ENCODE measurements at places on chromosomes 5 and 9.

- no peak for DNase-seq
Observed at GRCh38 chr9:134882204-134882785, 1.7 kb downstream of the FCN2 start.

- DNase-seq = no peak
Observed at GRCh38 chr5:1268666-1269065, 26.2 kb downstream of the TERT start.

DNA sequence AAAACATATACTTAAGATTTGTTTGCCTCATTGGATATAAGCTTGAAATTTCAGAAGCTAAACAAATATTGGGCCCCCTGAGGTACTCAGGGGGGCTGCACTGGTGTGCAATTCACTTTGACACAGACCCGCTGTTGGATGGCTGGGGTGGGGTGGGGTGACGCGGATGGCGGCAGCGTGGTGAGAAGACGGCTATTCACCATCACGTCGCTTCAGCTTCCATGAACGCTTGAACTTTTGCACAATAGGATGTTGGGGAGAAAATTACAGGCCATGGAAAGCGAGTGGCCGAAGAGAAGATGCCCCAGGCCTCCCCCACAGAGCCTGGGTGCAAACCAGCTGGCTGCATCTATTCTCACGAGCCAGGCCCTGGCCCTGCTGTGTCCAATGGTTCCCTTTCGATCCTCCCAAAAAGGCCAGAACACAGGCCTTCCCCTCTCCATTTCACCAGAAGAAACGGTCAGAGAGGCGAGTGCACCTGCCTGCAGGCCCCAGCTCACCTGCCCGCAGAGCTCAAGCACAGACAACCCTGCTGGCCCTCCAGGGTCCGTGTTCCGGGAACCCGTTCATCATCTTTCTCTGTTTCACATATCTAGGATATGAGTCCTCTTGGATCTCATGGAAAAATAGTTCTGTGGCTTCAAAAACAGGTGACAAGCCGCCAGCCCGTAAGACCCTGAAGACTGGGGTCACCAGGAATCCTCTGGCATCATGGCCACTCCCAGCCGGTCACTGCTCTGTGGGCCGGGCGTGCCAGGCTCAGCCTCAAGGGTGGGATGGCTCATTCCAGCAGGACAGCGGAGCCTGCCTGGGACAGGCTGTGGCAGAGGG is 46.8 kb upstream of the SARDH start:
- DNase-seq = no peak

DNA sequence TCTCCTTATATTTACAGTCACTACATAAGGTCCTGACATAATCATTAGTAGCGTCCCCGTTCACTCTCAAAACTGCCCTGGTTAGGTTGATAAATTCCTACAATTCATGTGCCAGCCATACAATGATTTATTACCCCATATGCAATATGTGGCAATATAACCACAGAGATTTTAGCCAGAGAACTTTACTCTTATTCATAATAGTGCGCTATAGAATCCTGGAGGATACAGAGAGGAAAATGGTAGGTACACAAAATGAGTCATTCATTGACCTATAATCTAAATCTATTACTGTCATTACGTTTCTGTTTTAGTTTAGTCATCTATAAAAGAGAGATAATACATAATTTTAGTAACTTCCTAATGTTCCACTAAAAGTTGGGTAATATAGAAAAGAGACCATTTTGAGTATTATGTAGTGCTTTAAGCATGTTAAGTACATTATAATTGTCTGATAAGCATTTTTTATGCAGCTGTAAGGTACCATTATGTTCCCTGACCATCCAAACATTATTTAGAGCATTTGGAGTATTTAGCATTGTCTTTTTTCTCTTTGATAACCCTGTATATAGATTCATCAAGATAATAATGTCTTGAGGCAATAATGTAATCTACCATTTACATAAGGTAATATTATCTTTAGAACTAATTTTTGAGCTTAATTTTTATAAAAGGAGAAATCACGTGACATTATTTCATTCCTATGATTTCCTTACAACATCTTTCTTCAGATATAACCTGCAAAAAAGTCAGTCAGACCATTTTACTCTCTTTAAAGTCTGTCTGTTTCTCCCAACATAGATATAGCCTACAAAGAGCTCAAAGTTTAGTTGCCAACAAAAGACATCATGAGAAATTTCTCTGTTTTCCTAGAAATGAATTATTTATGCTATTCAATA is 655.5 kb upstream of the ZNF608 start:
- peak; percentile 25 for DNase-seq

DNA sequence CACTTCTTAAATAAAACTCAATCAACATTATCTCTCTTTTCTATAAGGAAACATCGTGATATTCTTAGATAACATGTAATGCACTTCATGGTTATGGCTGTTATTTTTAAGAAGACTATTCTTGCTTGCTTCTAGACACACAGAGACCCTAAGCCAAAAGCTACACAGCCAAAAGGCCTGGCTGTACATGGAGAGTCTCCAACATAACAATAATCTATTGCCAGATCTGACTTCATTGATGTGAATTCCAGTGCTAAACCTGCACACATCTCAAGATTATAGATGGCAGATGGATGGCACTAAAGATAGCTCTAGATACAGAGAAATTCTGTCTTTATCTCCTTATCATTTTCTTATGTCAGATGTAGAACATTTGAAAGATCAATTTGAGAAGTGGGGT is 811.6 kb upstream of the ZNF608 start:
- DNase-seq = no peak

DNA sequence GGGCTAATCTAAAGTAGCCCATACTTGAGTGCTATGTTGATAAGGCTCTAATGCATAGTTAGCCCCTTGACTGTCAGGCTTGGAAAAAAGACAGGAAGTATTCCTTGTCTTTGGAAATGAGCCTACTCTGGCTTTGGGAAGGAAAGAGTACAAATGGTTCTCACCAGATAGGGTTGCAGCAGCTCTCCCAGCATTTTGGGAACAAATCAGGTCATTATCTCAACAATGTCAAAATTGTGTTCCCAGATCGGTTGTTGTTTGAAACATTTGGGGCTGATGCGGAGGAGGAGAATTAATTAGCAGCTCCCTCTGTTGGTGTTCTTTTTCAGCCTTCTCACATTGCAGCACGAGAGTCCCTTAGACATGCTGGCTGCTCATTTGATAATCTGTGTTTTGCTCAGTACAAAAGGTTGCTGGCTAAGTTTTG is 294.7 kb upstream of the DMRT1 start:
- DNase-seq = no peak

GRCh38 chr9:35605351-35606137 is 482 bp downstream of the TESK1 start:
- peak; percentile 77 for DNase-seq

DNA sequence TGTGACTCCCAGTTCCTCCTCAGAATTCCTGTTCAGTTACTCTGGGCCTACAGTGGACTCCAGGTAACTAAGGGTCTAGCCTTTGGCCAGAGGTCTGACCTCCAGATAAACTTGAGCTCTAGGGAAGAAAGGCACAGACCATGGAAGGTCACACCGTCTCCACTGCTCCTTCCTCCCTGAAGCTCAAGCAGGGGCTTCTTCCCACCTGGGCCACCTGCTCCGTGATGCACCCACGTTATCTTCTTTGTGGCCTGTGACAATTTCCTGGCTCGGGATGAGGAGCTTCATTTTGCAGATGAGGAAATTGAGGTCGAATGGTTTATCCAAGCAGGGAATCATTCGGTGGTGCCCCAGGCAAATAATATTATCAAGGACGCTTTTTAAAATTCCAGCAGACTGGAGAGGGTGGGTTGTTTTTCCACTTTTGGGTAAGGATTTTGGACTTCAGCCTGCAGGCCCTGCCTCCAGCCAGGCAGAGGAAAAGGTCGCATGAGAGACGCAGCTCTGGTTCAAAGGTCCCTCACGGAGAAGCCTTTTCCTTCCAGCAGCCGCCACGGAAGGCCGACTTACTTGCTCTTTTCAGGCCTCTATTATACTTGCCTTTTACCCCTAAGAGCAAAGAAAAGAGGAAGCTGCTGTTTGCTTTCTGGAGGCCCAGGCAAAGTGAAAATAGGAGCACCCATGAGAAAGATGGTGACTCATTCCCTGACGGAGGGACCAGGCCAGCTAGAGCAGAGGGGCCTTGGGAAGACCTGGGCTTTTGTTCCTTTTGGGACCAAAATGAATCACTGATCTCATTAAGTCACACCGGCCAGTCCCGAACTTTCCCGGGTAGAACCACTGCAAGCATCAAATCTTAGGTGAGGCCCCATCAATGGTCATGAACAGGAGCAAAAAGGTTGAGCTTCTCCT is 22.8 kb upstream of the DUSP1 start:
- peak; percentile 47 for DNase-seq

GRCh38 chr5:38613992-38614836 is 57.8 kb upstream of the LIFR start:
- peak; percentile 85 for DNase-seq

DNA sequence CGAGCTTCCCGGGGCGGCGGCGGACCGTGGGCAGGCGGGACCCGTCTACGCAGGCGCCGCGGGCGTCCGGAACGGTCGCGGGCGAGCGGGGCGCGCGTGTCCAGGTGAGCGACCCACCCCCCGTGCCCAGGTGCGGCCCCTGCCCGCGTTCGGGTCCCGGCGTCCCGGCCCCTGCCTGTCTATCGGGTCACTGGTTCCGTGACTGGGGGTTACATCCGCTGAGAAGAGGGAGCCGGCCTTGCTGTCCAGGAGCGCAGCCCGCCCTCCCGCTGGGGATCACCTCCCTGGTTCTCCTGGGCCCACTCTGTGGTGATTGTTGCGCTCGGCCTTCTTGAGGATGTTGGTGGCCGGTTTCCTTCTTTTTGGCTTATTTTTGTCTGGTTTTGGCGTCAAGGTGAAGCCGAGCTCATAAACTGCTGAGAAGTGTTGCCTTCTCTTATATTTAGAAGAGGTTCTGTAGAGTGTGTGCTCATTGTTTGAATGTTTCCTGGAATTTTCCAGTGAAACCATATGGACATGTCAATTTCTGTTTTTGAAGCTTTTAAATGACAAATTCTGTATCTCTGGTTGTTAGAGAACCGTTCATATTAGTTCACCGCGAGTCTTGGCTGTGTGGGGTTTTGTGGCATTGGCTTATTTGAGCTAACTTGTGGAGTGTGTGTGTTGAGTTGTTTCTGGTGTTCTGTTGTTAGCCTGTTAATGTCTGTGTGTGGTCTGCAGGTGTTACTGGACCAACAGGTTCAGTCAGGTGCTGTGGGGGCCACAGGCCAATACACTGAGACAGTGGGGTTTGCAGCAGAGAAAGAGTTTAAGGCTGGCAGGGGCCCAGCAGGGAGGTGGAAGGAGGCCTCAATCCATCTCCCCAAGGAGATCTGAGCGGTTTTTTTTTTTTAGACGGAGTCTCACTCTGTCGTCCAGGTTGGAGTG is 621 bp downstream of the CEP72 start:
- DNase-seq = peak; percentile 75

DNA sequence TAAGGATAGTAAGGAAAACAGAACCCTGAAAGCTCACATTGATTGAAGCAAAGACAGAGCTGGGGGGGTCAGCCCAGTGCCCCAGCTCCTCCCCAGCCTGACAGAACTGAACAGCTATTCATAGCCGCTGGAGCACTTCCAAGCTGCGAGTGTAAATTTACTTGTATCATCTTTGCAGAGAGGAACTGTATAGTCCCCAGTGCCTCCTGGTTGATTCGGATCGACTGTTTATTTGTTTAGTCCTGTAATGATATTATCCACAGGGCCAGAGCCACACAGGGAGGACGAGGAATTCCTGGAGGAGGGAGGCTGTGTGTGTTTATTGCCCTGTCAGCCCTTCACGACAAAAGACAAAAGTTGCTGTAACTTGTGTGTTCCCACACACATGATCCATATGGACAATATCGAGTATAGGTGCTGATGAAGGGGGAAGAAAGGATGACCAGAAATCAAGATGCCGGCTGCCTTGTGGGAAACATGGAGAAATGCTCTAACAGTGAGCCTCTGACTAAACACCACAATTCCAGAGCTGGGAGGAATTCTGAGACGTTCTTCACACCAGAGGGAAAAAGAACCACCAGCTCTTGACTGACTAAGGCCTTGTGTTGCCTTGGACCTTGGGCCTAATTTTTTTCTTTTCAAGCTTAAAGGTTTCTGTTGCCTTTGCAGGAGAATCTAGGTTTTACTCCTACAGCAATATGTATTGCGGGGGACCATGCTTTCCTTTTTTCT is 31.1 kb downstream of the FOXD1 start:
- DNase-seq = no peak

GRCh38 chr5:125338440-125339174 is 592.2 kb upstream of the ZNF608 start:
- no peak for DNase-seq

DNA sequence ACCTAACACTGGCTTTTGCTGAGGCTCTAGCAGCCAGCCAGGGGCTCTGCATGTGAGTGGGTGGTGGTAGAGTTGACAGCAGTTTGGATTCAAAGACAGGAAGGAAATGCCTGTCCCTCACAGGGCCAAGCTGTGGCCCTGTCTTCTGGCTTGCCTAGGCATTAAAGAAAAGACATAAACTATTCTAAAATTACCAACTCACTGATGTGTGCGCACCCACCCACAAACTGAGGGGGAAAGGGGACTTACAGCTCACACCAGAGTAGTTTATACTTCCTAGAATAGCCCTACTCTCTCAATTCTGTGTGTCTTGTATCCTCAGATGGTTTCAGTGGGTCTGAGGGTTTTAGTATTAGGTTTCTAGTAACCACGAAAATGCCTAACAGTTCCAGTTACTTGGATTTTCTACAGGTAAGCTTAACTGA is 18.3 kb upstream of the IL13 start:
- DNase-seq = no peak

DNA sequence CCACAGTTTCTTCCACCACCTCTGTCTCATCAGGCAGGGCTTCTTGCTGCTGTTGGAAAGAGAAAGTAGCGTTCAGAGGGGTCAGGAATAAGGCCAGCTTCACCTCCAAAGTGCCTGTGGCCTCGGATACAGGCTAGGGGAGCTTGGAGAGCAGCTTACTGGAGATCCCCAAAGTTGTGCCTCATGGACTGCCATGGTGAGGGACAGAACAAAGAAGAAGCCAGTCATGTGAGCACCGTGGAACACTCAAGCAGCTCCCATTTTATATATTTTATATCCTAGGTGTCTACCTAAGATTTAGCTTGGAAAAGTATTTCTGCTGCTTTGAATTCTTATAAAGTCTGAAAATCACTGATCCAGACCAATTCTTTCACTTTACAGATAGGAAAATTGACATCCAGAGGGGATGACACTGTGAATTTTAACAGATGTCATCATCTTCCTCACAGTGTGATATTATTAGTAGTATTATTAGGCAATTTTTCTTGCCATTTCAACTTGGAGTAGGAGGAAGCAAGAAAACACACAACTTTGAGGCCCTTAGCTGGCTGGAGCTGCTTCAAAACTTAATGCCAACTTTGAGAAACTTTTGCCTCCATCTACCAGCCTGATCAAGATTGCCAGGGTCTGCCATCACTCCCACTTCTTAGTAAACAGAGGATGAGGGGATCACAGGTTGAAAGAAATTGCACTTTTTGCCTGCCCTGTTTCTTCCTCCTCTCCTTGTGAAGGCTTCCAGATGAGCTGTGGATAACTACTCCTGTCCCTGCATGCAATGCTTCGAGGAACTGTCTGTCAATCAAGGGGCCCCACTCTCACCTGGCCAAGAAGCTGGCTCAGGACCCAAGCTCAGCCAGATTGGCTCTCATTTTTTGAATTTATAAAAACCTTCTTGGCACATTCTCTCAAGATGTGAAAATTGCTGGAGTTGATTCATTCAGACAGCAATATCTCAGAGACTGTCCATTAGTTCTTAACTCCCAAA is 11.8 kb downstream of the SPARC start:
- no peak for DNase-seq

Data from DMS53 (cell line).